Stimulated activated CD8-positive, alpha-beta memory T cell treated with anti-CD3 and anti-CD28 coated beads, Interleukin-4, amount 100 ng/mL, for 1 hour (primary cell): ENCODE measurements at places on chromosomes 13 and 19.

GRCh38 chr13:34145061-34145460, 327.1 kb downstream of the RFC3 start:
- DNase-seq: no peak

- DNase-seq: no peak
Measured at GRCh38 chr13:20803180-20803965, 29.6 kb upstream of the EEF1AKMT1 start.

DNA sequence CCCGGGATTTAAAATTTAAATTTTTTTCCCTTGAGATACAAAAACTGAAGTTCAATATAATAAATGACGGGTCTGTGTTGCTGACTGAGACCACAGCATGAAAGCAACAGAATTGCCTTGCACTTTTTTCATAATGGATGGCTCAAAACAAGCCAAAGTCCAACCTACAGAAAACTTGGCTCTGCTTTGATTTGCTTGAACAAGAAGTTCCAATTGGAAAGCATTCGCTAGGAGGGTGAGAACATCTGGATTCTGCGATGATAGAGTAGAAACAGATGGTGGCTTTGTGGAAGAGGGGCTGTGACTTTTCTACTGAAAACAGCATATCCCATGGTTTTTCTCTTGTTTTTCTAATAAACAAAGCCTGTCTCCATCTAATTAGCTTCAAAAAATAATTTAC, 46.4 kb downstream of the THSD1 start:
- no peak for DNase-seq

DNA sequence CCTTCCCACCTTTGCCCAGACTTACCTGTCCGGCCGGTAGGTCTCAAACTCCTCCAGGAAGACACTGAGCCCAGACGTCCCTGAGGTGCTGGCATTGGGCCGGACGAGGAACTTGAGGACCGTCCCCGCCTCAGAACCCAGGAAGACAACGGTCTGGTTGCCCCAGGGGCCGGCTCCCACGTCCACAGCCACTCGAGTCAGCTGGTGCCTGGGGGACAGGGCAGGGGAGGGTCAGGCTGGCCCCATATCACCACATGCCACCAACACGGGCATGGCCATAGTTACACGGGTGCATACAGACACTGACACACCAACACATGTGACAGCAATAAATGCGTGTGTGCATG, 8.4 kb upstream of the LRG1 start:
- DNase-seq: no peak

DNA sequence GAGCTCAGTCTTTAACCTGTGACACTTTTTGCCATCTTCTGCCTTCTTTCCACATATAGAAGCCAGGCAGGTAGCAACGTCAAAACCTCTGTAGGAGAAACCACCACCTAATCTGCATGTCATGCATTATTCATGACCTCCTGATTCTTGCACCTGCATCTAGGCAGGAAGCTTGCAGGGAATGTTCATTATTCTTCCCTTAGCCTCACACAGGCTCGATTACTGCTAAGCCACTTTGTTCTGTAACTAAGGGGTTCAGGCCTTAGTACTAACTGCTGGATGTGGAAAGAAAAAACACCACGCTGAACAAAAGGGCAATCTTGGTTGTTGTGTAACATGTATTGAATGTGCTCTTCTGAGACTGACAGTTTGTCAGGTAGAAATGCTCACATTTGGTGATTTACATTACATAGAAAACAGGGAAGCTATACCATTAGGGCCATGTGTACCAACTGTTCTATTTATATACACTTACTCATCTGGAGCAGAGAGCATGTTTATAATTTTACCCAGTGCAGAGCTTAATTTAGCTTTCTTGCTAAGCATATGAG, 366.9 kb downstream of the KLF12 start:
- no peak for DNase-seq
